GM12878 (cell line): ENCODE measurements at places on chromosomes 12 and 14. TPM values are rescaled to one million over a fixed set of nuclear protein-coding genes. Genes with fewer than 3 reads are reported as not detected.

Gene DTX1
- 2.3 and 2.8 TPM in 2 replicates for total RNA-seq

Gene SPATS2
- 22.7 and 26.2 TPM in 2 replicates for total RNA-seq

Gene AMIGO2
- 0.08 and 0.15 TPM in 2 replicates for total RNA-seq

Gene SNRNP35
- 17.7 and 21.6 TPM in 2 replicates for total RNA-seq

Gene SERPINA9
- not detected in 2 replicates for total RNA-seq

GRCh38 chr14:53376064-53376463, 222.9 kb upstream of the DDHD1 start:
- no peak for DNase-seq

- no peak for DNase-seq
Observed at GRCh38 chr12:49092086-49092815, 2.4 kb downstream of the DHH start.

DNA sequence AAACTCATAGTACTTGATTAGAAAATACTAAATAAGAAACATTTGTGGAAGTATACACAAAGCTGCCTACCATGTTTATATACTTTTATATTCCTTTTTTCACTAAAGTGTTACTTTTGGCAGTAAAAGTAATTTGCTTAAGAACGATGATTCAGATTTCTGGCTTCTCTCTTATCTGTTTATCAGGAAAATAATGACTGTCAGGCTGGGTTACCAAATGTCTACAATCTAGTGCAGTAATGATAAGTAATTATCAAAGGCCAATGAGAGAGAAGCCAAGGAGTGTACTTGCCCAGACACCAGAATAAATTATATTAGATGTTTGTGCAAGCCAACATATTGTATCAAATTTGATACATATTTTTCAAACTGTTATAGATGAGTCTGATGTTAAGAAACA, 113.4 kb downstream of the RALGAPA1 start:
- no peak for DNase-seq

GRCh38 chr12:16920451-16920850, 314.5 kb upstream of the LMO3 start:
- no peak for DNase-seq

GRCh38 chr14:80607430-80608190, 333.9 kb downstream of the CEP128 start:
- DNase-seq: no peak

DNA sequence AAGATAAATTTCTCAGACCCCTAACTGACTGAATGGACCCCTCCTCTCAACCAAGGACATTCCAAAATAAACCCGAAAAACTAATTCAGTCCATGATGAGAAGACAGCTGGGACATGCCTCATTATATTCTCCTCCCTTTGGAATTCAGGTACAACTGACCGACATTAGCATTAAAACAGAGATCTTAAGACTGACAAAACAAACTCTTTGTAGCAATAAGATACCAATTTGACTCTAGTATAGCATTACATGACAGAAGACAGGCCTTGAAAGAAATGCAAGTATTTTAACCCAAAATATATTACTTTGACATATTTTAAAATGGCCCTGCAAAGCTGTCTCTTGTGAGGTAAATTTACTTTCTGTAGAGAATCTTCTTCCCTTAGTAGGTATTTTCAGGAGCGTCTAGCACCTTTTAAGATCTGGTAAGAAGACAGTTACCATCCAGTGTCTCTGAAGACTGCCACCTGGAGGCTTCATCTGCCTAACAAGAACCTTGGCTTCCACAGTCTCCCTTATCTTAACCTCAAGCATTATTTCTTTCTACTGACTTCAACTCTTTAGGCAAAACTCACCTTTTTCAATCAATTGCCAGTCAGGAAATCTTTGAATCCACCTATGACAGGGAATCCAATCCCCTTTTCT, 957.5 kb downstream of the SLC6A15 start:
- DNase-seq: no peak

GRCh38 chr14:96797582-96798349, 584 bp downstream of the VRK1 start:
- no peak for DNase-seq

- no peak for DNase-seq
Observed at GRCh38 chr14:87522575-87522974, 470.4 kb downstream of the GALC start.

- DNase-seq: no peak
Observed at GRCh38 chr14:48546996-48547395, 871.6 kb upstream of the MDGA2 start.
